ENCODE measurements at places on chromosomes 5 and 9. TPM values are rescaled to one million over a fixed set of nuclear protein-coding genes. Genes with fewer than 3 reads are reported as not detected.

The SLU7 gene
- total RNA-seq = 45.5 TPM

The C5orf34 gene
- 1.9 TPM for total RNA-seq

The DRD1 gene
- total RNA-seq = 0.13 TPM

The DBH gene
- total RNA-seq = not detected

The DIPK1B gene
- 5.8 TPM for total RNA-seq

The ENTREP1 gene
- total RNA-seq = 0.70 TPM

The CAMK4 gene
- 5.2 TPM for total RNA-seq

The MARCOL gene
- total RNA-seq = not detected

The TSSK1B gene
- not detected for total RNA-seq

The FOXD4L6 gene
- total RNA-seq = not detected

The CDKN2B-AS1 gene
- total RNA-seq = 23.9 TPM

DNA sequence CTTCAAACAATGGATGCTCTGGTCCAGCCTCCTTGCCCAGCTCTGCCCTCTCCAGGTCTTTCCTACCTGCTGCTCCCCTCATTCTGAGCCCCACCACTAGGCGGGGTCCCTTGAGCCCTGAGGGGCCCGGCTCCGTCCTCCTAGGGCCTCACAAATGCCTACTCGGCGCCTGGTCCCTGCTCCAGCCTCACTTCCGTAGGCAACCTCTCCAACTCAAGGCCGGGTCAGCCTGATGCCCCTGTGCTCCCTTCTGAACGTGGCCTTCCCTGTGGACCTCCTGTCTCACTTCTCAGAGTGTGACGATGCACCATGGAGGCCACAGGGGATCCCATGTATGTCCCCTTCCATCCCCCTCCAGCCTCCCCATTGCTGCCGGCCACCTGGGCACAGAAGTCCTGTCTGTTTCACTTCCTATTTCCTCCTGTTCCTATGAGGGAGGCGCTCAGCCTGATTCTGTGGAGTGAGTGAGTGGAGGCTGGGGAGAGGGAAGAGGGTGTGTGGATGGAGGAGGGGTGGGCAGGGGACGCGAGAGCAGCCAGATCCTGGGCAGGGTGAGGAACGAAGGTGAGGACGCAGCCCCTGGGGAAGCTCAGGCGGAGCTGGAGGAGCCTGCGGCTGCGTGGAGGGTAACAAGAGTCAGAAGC lies 127.2 kb upstream of the FAM120A start:
- no peak for DNase-seq

- no peak for DNase-seq
Observed at GRCh38 chr9:82565188-82565969, 497.6 kb downstream of the RASEF start.

GRCh38 chr5:10250806-10251276 lies 761 bp downstream of the CCT5 start:
- no peak for DNase-seq

DNA sequence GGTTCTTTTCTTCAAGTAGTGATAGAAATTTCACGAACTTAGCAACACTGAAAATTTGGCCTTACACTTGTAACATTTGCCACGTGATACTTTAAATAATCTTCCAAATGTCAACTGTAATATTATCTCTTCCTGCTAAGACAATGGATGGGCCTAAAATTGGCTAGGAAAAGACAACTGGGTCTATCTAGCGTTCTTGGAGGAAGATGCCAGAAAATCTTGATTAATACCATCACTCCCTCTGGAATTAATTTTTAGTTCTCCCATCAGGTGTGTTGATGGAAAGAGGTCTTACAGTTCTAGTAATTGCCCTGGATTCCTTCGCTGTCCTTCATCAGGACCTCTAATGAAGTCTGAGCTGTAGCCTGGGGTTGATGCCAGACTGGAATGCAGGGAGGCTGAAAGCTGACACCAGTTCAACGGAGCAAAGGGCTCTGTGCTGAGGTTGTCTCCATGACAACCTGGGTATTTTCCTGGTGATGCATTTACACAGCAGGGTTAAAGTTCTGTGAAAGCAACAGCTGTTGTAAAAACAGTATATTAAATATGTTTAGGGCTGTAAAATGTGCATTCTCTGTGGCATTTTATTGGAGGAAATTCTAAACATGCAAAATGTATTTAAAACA lies 92.3 kb downstream of the GAS1 start:
- DNase-seq = no peak

DNA sequence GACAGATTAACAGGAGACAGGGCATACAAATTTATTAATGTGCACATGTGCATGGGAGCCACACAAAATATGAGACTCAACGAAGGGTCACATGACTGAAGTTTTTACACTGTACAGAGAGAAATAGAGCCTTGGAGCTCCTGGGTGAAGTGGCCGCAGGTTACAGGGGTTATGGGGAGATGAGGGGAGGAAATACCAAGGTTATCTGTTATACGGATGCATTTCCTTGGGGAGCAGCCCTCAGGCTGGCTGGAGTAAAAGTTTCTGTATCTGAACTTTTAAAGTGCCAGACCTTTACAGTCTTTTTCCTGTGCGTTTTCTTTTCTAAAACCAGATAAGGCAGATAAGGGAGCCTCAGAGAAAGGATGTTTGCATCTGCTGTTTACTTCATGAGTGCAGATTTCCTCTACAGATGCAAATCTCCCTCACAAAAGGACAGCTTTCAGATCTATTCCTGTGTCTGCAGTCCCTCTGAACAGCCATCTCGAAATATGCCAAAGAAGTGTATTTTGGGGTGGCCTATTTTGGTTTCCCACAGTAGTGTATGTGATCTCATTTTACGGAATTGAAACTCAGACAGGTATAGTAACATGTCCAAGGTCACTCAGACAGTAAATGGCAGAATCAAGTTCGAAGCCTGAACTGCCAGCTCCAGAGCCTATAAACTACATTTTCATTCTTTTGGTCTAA lies 139.3 kb upstream of the FBXL17 start:
- no peak for DNase-seq

DNA sequence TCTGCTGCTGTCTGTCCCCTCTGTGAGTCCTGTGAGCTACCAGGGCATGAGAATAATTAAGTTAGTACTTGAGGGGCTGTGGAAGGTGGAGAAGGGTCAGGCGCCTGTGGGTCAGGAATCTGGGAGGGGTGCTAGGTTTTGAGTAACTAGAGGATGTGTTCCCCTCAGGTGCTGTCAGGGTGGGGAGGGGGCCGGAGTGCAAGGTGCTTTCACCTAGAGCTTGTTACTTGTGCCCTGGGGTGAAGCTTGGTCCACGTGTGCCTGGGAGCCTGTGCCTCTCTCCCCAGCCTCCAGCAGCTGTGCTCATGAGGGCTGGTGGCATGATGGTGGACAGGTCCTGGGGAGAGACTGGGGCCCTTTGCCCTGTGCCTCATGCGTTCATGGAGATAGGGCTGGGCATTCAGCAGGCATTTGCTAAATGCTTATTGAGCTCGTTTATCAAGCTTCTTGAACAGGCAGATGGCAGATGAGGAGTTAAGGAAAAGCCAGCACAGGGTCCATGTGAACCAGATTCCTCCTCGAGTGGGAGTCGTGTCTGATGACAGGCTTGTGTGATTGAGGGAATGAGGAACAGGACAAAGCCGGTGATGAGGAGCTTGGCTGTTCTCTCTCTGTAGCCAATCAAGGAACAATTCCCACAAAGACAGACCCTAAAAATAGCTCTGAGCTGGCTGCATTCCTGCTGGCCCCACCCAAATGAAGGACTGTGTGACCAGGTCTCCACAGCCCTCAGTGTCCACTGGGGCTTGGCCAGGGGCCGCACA lies 40.9 kb downstream of the CACNA1B start:
- no peak for DNase-seq

- peak; percentile 79 for DNase-seq
Observed at GRCh38 chr9:137054932-137055384, 1.1 kb upstream of the ENTPD2 start.

DNA sequence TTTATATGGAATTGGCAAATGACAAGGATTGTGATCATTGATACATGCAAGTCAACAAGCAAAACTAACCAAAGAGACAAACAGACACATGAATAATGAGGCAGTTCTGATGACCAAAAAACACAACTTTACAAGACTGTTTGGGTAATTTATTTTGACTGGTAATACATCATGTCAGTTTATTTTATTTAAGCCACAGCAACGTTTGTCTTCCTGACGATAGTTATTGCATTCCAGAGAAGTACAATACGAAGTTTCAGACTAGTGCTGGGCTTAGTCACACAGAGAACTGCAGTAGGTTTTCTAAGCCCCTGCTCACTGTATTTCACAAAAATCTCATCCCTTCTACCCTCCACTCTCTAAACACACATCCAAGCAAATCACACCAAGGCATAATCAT lies 514.2 kb downstream of the RAB3C start:
- no peak for DNase-seq

GRCh38 chr5:159231167-159231566 lies 21.8 kb upstream of the RNF145 start:
- DNase-seq = no peak

DNA sequence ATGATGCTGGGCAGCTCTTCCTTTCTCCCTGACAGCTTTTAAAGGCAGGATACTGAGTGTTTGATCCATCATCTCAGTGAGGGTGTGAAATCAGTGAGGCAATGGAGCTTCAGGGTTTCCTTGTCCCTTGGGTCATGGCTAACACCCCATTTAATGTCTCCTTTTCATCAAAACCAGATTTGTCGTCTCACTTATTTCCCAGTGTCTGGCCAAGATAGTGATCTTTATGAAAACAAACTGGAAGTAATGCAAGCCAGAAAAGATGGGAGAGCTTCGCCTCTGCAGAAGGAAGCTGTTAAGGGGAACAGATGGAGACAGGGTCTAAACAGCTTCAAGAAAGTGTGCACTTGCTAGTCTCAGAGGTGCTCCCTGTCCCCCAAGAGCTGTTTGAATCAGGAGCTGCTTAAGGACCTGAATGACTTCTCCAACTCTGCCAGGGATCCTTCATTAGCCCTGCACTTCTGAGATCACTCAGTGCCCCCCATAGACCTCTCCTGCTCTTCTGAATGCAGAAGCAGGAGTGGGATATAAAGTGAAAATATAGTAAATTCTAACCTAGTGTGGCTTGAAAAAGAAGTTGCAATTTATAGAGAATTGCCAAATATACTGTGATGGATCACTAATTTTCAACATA lies 96.1 kb downstream of the F2RL2 start:
- no peak for DNase-seq

DNA sequence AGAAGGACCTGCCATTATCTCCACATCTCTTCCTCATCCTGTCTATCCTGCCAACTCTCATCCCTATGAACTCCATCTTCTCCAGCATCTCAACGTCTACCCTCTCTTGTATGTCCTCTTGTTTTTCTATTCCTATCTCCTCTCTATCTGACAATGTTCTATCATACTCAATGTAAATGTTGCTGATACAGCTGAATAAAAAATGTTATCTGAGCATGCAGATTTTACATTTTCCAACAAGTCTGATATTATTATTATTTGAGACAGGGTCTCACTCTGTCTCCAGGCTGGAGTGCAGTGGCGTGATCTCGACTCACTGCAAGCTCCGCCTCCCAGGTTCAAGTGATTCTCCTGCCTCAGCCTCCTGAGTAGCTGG lies 56.0 kb upstream of the RAI14 start:
- DNase-seq = no peak

GRCh38 chr5:127098241-127098640 lies 24.9 kb upstream of the C5orf63 start:
- DNase-seq = no peak

DNA sequence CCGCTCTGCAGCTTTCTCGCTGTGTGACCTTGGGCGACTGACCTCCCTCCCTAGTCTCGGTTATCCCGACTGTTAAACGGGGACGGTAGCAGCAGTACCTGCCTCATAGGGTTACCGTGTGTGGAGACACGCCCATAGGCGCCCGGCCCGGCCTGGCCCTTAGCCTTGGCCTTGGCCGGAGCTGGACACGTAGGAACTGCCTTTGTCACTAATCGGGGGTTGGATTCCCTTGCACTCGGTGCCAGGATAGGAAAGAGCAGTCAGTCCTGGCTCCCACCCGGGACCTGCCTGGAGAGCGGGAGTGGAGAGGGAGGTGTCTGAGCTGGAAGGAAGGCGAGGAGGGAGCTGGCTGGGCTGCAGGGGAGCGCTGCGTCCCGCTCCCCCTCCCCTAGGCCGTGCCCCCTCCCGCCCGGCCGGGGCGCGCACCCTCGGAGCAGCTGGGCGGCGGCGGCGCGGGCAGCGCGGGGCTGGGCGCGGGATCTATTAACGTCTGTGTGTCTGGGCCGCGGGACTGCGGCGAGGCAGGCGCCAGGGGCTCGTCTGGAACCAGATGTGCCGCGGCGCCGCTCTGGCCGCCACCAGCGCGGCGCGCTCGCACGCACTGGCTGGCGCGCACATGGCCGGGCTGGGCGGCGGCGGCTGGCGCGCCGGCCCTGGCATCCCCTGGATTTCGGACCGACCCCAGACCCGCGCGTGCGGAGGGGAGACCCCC lies 31.7 kb downstream of the PRRX2 start:
- no peak for DNase-seq

- no peak for DNase-seq
Observed at GRCh38 chr9:110604171-110604601, 24.6 kb upstream of the SVEP1 start.

- no peak for DNase-seq
Observed at GRCh38 chr9:35898337-35898736, 7.7 kb upstream of the HRCT1 start.

DNA sequence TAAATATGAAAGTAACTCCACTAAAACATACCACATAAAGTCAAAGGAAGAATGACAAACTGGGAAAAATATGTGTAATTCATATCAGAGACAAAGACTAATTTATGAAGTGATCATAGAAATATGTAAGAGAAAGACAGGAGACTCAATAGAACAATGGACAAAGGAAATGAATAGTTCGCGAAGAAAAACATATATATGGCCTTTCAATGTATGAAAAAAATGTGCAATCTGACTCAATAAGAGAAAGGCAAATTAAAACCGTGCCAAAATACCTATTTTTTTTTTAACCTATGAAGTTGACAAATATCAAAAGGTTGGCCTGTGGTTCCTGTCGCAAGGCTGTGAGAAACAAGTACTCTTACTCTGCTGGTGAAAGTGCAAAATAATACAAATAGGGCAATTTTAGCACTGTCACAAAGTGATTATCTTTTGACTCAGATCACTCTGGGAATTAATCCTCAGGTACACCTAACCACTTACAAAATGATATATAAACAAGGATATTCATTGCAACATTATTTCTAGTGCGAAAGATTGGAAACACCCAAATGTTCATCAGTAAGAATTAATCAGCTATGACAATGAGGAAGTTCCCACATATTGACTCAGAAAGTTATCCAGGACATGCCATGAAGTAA lies 3.7 kb downstream of the C9 start:
- DNase-seq = no peak

DNA sequence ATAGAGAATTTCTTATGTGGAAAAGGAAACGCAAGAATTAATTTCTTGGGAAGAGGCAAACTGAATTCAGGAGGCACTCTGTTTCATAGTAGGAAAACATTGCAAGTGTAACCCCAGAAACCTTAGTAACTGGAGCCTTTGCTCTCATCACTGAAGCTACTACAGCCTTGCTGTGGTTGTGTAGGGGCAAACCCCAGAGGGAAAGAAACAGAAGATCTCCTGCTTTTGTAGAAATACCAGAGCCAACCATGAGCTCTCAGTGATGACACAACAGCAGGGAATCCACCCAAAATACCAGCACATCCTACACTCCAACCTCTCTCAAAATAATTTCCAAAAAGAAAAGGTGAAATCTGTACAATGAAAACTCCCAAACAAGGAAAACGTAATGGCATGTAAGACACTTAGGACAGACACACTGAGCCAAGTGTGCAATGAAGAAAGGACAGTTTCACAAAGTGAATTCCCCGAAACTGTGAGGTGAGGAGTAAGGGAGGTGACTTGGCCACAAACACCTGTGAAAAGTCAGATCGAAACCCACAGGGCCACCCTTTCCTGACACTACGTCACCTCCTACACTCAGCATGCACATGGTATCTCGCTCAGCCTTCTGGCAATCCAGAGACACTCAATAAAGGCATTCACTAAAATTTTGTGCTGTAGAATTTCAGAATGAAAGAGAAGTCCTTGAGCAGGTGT lies 8.5 kb upstream of the ACSL6 start:
- peak; percentile 47 for DNase-seq

GRCh38 chr5:124203303-124203702 lies 543.1 kb downstream of the ZNF608 start:
- no peak for DNase-seq
